ENCODE measurements at places on chromosomes 7 and 10.

DNA sequence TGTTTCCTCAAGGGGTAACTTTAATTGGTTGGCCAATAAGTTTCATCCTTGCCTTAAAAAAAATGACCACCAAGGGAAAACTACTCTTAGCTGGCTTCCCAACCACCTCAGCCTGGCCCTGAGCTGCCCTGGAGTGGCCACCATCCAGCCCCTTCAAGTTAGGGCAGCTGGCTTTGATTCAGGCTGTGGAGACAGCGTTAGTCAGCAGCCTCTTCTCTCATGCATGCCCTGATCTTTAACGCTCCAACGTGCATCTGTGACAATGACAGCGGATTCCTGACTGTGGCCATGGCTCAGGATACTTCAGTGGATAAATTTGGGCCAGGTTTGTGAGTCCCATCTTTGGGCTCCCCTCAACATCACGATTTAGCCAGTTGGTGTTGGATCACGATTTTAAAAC, 111.6 kb downstream of the RBM20 start:
- DNase-seq, result no peak

DNA sequence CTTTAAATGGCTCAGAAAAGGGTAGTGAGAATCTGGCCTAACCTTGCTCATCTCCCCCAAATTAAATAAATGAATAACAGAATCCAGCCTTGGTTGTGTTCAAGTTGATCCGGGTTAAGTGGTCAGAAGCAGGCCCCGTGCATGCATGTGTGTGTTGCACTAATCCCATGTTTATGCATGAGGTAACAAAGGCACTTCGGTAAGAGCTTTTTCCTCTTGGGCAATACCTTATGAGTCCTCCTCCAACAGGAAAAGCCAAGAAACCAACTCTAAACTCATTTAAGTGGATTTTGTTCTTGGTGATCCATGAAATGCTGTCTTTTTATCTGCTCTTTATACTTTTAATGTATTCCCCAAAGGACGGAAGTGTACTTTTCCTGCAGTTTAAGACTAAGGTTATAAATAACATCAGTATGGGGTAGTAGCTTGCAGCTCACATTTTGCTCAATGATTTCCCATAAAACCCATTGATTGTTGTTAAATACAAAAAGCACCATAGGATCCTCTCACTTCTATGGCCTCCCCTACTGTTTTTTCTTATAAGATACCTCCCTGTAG, 104.9 kb upstream of the YAE1 start:
- no peak for DNase-seq

- DNase-seq, result no peak
Observed at GRCh38 chr10:46544989-46545791, 11.3 kb downstream of the GPRIN2 start.

DNA sequence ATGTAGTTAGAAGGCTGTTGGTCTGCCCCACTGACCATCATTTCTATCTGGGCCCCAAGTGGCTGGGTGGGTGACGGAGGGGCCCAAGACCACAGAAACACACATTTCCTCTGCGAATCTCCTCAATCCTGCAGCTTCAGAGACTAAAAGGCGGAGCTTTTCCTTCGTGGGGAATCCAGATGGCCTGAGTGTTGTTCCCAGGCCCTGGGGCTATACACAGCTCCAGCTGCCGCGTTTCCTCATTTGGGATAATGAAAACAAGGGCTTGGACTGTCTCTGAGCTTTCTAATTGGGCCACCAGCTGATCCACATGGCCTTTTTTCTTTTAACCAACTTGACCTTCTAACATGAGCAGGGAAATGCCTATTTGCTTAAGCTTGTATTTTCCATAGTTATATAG, 339.9 kb downstream of the CXCL12 start:
- DNase-seq, result no peak

DNA sequence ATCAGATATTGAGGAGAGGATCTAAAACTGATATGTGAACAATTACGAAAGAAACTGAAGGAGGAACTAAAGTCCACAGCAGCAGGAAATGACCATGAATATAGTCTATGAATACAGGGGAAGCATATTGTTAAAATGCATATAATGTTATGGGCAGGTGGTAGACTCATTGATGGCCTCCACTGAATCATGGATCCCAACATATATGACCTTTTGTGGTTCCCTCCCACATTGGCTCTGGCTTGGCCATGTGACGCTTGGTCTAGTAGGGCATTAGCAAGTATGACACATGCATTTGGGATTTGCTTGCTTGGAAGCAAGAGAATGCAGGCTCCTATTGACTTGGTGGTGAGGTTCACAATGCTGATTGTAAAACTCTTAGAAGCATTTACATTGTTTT, 55.2 kb upstream of the RAB18 start:
- DNase-seq, result no peak

DNA sequence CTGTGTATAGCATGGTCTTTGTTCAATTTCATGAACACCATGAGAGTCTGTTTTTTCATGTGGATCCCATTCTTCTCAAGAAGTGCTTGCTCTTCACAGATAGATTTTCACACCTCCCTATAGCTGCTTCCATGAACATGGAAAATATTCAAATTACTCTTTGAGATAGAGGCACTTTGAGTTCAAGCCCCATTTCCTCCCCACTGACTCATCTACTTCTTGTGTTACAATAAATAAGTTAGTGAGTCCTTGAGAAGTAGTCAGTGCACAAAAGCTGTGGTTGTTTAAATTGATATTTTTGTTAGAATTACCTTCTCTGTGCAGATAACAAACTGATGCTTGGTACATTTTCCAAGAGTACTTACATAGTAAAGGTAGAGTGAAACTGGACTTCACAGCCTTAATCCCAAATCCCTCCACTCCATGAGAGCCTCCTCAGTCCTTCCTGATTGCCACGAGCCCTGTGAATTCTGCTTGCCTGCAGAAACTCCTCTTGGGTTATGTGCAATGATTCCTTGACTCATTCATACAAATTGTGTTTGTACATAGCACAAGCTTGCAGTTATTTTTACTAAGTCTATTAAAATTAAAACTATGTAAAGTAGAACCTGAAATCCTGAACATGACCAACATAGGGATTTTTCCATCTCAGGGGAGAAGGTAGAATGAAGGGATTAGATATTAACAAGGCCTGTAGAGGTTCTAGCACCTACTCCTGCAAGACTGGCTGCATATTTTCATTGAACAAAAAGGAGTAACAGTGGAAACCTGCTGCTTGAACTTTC, 496.2 kb downstream of the TNS3 start:
- no peak for DNase-seq

DNA sequence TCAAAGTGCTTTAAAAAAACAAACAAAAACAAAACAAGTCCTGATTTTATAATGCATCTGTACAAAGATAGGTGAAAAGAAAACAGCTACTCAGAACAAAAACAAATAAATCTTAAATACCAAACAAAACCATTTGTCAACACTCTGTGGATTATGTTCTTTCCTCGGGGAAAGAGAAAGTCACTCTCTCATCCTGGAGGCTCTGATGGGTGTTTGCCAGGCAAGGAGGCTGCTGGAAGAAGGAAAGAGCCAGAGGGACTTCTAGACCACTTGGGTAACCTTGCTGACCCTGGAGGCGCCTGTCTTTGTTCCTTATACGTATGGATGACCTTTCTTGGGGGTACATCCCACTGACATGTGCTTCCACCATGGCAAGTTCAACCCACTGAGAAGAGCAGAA, 92.8 kb downstream of the ZRANB1 start:
- DNase-seq, result no peak

DNA sequence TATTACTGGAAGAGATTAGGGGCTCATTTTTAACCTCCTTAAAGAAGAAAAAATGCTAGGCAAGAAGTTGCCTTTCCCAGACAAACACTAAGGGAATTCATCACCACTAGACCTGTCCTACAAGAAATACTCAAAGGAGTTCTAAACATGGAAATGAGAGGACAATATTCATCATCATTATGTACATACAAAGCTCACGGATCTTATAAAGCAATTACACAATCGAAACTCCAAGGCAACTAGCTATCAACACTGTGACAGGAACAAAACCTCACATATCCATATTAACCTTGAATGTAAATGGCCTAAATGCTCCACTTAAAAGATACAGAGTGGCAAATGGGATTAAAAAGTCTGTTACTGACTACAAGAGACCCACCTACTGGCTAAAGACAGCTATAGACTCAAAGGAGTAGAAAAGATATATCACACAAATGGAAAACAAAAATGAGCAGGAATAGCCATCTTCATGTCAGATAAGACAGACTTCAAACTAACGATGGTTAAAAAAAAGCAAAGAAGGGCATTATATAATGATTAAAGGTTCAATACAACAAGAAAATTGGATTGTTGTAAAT, 246.6 kb downstream of the ADRA2A start:
- DNase-seq, result no peak

DNA sequence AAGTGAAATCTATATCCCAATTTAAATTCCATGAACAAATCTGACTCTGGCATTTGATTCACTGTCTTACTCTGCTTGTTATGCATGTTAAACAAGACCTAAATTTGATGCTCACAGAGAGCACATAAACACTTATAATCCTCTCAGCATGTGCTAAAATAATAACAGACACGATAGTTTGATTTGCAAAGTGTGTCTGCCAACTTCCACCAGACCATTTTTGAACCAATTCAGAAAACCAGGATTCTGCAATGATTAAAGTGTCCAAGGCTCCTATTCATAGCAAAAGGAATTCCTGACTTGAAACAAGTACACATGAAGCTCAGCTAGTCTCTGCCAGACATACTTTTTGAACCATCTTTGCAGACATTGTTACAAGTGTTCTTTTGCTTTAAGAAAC, 11.2 kb downstream of the RBM20 start:
- no peak for DNase-seq

Measured in NCI-H187 (cell line).